ENCODE measurements at places on chromosomes 7 and 10.

GRCh38 chr7:148014001-148014400 is 576.6 kb upstream of the C7orf33 start:
- no peak for DNase-seq

- DNase-seq: no peak
Observed at GRCh38 chr7:13981070-13981469, 8.4 kb downstream of the ETV1 start.

- no peak for DNase-seq
Observed at GRCh38 chr10:69073026-69073425, 14.9 kb upstream of the SRGN start.

DNA sequence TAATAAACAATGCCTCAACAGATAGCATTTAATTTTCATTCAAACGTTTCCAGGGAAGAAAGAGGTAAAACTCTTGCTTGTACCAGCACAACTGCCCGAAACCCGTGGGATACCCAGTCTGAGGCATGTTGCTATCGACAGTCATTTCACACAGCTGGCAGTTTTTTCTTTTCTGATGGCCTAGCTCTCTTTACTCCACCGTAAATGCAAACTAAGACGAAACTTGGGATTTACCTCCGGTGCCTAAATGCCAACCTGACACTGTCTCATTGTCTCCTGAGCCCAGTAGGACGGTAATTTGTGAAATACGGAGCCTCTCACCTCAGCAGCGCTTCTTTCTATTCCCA is 143.5 kb downstream of the PRPF18 start:
- DNase-seq: no peak

- DNase-seq: no peak
Observed at GRCh38 chr7:12138421-12138820, 72.7 kb upstream of the TMEM106B start.

- no peak for DNase-seq
Observed at GRCh38 chr10:69516316-69516715, 56.9 kb downstream of the NEUROG3 start.

DNA sequence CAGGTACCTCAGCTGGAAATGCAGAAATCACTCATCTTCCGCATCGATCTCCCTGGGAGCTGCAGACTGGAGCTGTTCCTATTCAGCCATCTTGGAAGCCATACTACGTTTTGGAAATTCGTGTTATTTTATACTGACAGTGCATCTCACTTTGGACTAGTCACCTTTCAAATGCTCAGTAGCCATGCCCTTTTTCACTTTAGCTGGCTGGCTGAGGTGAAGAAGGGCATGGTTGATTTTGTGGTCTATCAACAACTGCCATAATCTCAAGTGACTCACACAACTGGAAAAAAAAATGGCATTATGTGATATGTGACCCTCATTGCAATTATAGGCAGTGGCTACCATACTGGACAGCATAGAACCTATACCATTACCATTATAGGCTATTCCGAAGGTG is 100.5 kb downstream of the CCDC71L start:
- DNase-seq: no peak

DNA sequence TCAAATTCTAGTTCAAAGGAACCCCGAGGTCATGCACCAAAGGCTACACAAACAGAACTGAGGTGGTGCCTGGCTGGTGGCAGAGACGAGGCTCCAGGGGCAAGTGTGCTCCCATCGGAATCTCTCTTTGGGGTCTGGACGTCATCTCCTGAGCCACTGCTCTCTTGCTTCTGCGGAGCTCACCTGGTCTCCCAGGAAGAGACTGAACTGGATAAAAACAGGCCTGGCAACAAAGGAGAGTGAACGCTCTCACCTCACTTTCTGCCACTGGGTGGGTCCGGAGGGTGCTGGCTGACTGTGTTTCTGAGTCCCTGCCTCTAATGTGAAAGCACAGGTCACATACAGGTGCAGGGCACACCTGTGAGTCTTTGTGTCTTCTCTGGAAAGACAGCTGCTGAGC is 22.4 kb downstream of the VIPR2 start:
- no peak for DNase-seq

DNA sequence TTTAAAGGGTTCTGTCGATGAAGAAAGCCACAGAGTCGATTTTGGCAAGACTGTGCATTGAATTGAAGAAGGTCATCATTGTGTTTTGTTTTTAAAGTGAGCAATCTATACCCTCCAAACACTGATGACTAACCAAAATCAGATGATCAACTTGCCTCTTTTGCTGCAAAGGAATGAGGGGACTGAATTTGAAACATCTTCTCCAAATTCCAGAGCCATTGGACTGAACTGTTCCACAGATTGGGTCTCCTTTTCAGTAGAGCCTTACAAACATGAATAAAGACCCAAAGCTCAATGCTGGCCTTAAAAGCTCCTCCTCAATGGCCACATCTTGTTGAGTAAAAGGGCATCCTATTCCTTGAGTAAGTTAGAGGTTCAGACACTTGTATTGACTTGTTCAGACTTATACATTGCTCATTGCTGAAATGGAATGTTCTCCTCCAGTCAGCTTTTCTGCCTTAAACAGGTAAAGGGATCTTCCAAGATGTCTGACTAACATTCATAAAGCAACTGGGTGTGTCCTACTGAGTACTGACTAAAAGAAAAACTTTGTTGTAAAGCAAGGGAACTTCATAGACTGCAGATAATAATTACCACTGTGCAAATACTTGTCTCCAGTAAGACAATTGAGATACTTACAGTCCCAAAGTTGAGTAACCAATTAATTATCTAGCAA is 630.6 kb downstream of the KCNMA1 start:
- DNase-seq: no peak

DNA sequence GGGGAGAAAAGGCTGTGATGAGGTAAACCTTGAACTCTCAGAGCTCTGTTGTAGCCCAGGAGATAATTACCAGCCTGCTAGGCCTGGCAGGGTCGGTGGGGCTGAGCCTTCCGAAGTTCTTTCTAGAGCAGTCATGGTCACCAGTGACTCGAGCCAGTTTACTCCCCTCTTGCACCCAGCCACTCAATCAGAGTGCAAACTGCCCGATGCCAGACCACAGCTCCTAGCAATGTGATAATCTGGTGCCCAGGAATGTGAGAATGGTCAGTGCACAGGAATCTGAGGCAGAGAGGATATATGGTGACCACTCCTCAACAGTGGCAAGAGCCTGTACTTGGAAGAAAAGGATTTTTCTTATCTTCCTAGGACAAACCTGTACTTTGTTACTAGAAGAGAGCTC is 46.4 kb upstream of the KMT2E start:
- DNase-seq: no peak

GRCh38 chr7:155262031-155262430 is 35.6 kb upstream of the INSIG1 start:
- DNase-seq: no peak

DNA sequence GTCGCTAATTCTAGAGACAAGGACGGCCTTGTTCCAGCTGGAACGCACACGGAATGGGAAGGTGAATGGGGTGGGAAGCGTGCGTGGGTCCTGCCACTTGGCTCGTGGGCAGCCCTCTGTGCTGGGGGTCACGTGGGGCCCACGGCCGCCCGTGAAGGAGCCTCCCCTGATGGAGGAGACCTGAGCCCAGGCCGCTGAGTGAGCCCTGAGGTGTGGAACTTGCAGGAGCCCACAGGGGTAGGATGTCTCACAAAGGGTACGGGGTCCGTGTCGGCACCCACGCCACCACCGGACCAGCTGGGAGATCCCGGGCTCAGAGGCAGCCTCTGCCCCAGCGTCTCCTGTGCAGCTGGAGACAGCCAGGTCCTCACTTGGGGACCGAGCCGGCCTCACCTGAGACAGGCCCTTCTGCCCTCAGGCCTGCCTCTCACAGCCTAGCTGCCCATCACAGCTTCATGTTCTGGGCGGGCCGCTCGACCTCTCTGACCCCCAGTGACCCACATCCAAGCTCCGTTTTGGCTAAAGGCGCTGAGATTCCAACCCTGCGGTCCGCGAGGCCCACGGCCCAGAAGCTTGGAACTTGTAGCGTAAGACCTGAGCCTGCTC is 84.8 kb downstream of the FOXL3 start:
- DNase-seq: no peak

- DNase-seq: peak; percentile 32
Observed at GRCh38 chr10:96334616-96335526, 23.9 kb downstream of the OPALIN start.

- no peak for DNase-seq
Observed at GRCh38 chr10:3924344-3924743, 139.3 kb upstream of the KLF6 start.

DNA sequence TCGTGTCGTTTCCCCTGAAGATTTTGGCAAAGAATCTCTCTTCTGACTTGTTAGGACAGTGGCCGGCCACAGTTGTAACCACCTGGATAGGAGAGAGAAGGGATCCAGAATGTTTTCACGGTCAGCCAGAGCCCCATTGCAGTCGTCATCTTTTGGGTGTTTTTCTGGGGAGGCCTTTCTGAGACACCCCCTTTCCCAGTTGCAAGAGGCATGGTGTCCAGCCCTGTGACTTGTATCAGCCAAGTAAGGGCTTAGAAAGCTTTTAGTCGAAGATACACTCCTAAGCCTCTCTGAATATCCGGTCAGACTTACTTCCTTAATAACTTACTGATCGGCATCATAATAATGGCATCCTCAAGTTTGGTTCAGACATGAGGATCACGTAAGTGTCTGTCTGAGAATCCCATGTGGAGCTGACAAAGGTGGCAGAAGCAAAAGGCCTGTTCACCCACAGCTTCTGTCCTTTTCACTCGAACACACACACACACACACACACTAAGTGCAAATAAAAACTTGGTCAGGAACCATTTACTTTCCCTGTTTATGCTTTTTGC is 435.7 kb upstream of the GALNT17 start:
- DNase-seq: no peak

- DNase-seq: no peak
Observed at GRCh38 chr7:28211006-28211405, 30.4 kb upstream of the JAZF1 start.

GRCh38 chr7:135320268-135320667 is 86.6 kb downstream of the STRA8 start:
- DNase-seq: no peak

GRCh38 chr7:152090747-152091146 is 65.3 kb downstream of the GALNT11 start:
- DNase-seq: no peak

DNA sequence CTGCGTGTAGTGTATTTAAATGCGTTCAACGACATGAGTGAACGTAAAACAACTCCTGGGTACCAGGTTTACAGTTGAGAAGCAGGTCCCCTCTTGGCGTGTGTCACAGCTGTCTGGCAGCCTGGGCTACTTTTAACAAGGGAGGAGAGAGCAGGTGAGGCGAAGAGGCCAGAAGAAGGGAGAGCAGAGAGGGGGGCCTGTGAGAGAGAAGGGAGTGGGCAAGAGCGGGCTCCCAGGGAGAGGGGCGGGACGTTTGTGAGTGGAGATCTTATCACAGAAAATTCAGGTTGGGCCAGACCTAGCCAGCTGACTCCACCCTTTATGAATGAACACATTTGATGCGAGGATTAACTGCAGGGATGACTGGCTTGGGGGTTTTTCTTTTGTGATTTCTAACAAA is 154.0 kb downstream of the CAMK1D start:
- no peak for DNase-seq

DNA sequence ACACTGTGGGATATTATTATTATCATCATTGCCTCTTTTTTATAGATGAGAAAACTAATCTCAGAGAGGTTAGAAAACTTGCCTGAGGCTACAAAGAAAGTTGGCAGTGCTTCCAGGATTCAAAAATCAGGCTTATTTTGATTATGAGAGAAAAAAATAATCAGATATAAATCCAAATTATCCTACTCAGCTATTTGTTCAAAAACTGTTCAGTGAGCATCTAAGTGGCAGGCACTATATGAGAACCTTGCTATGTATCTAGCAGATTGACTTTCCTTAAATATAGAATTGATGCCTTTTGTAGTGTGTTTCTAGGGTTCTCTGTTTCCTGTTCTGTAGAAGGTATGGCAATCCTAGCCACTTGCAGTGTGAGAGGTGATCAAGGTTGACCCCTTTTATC is 60.0 kb upstream of the SLC35B4 start:
- DNase-seq: no peak

DNA sequence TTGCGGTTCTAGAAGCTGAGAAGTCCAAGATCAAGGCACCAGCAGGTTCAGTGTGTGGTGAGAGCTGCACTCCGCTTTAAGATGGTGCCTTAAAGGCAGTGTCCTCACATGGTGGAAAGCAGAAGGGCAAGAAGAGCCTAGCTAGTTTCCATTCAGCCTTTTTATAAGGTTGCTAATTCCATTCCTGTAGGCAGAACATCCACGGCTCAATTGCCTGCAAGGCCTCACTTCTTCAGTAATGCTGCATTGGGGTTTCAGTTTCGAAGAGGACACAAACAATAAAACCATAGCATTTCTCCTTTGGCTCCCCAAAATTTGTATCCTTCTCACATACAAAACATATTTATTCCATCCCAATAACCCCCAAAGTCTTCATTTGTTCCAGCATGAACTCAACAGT is 109.5 kb upstream of the KCND2 start:
- DNase-seq: no peak

DNA sequence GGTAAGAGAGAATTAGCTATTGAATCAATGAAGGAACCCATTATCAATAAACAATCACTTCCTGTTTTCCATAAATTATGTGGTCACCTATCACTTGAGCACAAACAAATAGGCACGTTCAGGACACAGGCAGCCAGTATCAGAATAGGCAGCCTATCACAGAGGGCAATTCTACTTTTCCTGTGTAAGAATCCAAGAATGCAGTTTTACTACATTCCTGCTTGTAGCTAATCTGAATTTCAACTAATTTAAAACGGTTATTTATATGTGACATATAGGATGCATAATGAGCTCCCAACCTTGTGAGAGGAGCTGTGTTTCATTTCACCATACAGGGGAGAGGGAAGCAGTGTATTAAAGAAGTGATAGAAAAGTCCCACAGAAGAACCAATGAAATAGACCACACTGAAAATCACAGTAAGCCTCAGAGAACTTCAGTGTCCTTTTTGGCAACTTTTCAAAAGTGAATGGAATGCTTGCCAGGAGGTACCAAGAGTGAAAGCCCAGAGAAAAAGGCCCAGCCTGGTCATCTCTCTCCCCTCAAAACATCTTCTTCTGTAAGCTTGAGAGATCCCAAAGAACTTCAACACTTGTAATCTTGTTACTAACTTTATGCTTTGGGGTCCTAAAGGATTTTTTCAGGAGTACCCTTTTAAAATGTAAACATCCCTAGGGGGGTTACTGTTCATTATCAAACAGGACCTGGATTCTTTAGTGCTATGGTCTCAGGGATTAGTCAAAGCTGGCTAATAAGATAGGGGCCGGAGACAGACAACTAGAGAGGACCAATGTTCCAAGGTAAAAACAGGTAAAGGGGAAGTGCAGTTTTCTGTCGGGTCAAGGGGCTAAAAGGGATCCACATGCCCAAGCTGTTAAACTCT is 1.3 kb downstream of the IMMP2L start:
- DNase-seq: no peak

DNA sequence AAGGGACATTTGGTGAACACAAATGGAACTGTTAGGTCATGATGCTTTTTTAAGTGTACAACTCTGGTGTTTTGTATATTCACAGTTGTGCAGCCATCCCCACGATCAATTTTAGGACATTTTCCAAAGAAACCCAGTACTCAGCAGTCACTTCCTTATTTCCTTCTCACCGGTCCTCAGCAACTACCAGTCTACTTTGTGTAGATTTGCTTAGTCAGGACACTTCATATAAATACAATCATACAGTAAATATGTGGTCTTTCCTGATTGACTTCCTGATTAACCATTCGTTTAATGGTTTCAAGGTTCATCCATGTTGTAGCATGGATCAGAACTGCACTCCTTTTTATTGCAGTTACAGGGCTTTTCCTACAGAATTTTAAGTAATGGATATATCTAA is 14.4 kb downstream of the SGPL1 start:
- DNase-seq: no peak

GRCh38 chr10:53222806-53223205 is 450.2 kb upstream of the MBL2 start:
- no peak for DNase-seq
